ENCODE measurements at places on chromosomes 7 and 10. TPM values are rescaled to one million over a fixed set of nuclear protein-coding genes. Genes with fewer than 3 reads are reported as not detected.

The HOXA13 gene
- not detected for total RNA-seq

The KRIT1 gene
- total RNA-seq: 49.0 TPM

The ANXA8L1 gene
- 15.7 TPM for total RNA-seq

The KLF6 gene
- 242 TPM for total RNA-seq

The POLR1F gene
- 8.6 TPM for total RNA-seq

The METTL2B gene
- 19.1 TPM for total RNA-seq

The ACBD7 gene
- not detected for total RNA-seq

The KCNIP2 gene
- total RNA-seq: 3.7 TPM

The EN2 gene
- not detected for total RNA-seq

The EGR2 gene
- total RNA-seq: 45.6 TPM

The LRIT1 gene
- not detected for total RNA-seq

The NEBL gene
- 96.4 TPM for total RNA-seq
